ENCODE measurements at places on chromosomes 2 and 18.
A peak's percentile ranks its signal among the peaks of the same experiment; 100 is the strongest.

GRCh38 chr2:234665304-234665703 lies 168.4 kb upstream of the ARL4C start:
- no peak for DNase-seq

DNA sequence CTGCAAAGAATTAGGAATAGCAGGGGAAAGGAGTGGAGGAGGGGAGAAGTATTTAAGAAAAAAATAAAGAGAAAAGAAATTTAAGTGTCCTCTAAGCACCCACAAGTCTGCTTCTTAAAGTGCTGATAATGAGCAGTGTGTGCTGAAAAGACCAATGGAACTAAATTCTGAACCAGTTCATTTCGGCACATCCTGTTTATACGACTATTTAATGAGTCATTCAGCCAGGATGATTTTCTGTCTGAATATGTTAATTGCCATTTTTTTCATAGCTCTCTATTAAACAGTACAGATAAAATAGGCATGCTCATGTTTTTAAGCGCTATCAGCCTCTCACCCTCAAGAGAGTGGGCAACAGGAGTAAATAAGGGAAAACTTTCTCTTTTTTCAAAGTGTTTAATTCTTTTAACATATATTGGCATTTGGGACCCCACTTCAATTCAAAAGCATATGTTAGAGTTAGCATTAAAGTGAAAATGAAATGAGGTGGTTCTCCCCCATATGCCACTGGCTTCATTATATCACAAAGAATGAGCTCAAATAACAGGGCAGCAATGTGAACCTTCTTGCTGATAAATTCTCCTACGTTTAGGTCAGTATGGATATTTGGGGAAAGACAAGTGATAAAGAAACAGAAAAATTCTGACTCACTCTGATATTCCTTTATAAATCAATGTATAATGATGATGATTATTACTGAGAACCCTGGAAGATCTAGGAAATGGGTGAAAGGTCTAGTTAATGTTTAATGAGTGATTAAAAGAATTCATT lies 87.5 kb downstream of the TCF4 start:
- DNase-seq, result peak; percentile 65

- DNase-seq, result no peak
These were observed 104.4 kb downstream of the AFF3 start for GRCh38 chr2:100038011-100038410.

DNA sequence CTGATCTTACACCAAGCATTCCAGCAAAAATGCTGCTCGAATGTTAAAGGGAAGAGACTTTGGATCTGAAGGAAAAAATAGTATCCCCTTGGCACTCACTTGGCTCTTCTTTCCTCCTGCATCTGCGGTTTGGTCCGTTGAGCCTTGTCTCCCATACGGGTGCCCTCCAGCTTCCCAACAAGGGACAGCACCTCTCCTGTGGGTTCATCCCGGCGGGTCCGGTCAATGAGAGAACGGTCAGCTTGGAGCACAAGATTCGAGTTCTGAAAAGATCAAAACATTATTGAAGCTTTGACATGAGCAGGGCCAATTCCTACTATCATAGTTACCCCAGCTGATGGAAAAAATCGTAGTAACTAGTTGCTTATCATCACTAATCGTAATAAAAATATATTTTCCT lies 740 bp downstream of the SNRNP200 start:
- no peak for DNase-seq

DNA sequence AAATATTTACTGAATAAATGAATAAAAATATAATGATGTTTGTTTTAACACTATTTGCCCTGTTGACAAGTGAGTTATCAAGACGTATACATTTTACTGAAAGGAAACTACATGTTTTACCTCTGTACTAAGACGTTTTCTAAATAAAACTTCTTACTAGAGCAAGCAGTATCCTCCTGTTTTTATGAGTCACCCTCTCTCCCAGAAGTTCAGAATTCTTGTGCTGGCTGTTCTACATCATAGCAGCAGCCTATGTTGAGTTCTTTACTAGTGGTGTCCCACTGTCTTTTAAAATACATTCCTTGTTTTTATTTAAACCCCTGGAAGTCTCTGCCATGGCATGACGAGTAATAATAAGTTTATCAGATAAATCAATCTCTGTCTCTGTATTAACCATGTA lies 297.4 kb downstream of the CALCRL start:
- DNase-seq, result no peak

DNA sequence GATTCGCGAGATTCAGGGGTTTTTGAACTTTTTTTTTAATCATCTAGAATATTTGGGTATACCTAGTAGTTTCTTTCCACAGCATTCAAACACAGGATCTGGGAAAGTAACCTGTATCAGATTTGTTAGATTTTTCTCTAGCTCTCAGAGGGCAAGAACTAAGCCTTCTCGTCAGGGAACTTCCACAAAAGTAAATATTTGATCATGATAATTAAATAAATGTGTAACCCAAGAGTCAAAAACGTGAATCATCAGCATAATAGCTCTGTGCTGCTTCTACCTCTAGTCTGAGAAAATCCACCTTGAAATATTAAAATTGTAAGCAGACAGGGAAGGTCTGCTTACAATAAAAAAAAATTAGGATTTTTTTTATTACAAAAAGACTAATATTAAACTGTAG lies 225.7 kb upstream of the SPOPL start:
- DNase-seq, result no peak

DNA sequence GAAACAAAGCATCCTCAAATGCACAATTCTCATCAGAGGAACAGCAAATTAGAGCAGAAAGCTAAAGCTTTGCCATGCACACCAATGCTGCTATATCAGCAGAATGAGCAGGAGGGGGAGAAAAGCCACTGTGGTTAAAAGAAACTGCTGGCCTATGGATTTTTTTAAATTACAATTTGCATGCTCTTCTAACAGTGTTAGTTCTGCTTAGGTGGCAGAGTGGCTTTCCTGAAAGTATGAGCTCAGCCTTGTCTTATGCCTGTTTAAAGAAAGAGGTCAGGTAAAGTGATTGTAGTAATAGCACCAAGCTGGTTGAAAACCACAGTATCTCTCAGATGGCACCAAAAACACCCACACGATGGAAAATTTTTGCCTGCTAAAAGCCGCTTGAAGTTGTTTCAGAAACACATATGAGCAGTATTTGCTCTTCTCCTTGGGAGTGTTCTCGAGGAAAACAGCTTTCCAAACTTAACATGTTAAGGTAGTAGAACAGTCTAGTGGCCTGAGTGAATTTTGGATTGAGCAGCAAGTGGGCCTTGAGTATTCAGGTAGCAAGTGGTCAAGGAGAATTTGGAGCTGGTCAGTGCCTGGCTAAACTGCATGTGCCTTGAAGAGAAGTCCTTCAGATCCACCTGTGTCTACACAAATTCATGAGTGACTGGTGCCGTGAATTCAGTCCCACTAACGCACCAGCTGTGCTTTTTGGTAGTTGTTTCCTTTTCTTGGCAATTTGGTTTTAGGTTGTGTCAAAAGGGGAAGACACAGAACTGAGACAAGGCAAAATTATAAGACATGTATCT lies 19.6 kb upstream of the NDUFV2 start:
- no peak for DNase-seq

GRCh38 chr2:120373424-120373823 lies 27.5 kb downstream of the INHBB start:
- DNase-seq, result no peak

DNA sequence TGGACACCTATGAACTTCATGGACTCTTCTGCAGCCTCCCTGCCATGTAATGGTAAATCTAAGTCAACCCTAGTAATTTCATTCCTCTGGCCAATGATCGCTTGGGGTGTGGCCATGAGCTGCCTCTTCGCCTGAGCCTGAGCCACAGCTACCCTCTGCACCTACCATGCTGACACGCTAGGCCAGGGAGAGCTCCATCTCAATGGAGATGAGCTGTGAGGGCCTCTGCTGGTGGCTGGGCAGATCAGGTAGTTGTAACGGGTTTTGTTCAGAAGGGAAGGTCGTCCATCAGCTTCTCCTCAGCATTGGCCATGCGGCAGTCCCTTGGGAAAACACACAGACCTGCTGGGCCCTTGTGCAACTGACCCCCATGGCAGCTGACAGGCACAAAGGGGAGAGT lies 24.4 kb downstream of the MPHOSPH10 start:
- no peak for DNase-seq

- no peak for DNase-seq
These were observed 120.2 kb downstream of the C2orf74 start for GRCh38 chr2:61282104-61282590.

GRCh38 chr2:148553332-148553887 lies 91.1 kb upstream of the EPC2 start:
- DNase-seq, result no peak

DNA sequence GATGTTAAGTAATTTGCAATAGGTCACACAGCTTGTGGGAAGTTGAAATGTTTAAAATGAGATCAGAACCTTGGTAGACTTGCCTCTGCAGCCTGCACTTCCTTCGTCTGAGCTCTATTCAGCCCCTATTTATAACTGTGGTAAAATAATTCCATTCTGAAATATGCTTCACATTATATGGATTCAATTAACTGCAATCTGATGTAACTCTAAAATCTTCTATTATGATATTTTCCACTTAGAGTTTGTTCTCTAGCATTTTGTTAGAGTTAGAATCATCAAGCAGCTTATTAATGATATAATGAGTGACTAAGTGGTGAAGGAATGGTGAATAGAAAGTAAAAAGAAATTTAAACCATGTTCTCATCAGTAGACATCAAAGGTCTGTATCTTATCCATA lies 139.6 kb upstream of the ARHGAP28 start:
- DNase-seq, result no peak

DNA sequence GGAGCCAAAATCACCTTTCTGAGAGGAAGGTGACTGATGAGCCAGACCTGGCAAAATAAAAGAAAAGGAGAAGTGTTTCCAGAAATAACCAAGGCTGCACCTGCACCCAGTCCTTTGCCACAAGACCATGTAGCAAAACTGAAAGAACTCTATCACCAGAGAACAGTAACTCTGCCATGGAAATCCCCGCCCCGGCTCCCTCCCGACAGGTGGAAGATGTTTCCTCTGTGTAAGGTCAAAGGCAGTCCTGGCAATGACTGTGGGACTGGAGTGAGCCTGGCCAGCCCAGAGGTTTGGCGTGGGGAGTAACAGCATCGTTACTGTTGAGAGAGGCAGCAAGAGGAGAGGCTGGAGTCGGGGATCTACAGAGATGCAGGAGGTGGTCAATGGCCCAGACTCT lies 42.3 kb downstream of the SPRED2 start:
- no peak for DNase-seq

DNA sequence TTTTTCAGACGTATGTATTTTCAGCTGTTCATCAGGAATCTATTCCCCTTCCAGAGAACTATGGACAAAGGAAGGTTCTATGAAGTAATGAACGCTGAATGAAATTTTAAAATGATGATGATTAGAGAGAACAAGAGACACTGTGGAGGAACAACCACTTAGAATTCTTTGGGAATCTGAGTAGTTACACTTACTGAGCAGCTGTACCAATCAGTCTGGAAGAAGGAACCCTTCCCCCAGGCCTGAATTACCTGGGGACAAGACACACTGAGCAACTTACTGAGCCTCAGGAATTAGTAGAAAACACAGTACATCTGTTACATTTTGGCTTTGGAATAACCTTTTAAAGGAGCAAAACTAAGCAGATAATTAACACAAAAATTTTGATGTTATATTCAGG lies 1.9 kb downstream of the MSTN start:
- no peak for DNase-seq

DNA sequence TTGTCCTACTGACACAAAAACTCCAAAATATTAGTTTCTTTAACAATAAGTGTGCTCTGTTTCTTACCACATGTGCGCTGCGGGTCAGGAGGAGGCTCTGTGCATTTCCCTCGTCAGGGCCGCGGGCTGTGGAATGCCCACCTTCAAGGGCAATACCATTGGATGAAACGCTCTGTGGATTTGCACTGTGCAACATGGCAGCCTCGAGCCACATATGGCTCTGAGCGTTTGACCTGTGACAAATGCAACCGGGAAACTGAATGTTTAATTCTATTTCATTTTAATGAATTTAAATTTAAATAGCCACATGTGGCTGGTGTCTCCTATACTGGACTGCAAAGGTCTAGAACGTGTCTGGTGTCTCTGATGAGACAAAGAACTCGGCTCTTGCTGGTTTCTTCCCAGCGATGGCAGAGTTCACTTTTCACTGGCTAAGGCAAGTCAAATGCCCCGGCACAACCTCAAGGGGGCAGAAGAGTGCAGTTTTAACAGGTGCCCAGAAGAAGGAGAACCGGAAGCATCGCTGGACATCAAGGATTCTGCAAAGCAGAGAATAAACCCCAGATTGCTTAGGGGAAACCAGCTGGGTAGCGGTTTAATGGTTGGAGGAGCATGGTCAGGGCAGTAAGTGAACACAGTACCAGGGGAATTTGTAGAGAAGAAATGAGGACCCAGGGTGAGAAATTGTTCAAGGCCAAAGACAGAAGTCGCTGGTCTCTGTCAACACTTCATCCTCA lies 37.0 kb upstream of the TMEM18 start:
- peak; percentile 33 for DNase-seq

DNA sequence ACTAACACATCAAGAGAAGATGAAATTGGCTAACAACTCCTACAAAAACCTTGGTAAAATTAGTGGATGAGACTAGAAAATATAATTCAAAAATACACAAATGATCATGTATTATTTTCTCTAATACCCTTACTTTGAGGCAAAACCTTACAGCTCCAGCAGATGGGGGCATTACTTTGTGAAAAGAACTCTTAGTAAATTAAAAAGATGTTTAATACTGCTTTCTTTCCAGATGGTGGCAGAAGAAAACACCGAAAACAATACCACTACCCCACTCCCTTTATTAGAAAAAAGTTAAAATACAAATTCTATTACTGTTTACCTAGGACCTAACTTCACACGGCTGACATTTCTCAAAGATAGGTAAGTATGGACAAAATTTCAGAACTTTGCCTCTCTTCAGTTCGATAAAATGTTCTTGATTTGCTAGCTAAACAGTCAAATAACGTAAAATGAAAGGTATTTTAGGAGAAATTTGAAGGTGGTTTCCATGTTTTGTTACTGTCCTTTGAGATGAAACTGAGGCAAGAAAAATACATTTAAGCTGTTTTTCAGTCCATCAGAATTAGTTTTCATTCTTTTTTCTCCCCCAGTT lies 30.6 kb downstream of the ORC4 start:
- peak; percentile 64 for DNase-seq

- DNase-seq, result no peak
These were observed 17.5 kb upstream of the EXOC6B start for GRCh38 chr2:72843301-72843700.

DNA sequence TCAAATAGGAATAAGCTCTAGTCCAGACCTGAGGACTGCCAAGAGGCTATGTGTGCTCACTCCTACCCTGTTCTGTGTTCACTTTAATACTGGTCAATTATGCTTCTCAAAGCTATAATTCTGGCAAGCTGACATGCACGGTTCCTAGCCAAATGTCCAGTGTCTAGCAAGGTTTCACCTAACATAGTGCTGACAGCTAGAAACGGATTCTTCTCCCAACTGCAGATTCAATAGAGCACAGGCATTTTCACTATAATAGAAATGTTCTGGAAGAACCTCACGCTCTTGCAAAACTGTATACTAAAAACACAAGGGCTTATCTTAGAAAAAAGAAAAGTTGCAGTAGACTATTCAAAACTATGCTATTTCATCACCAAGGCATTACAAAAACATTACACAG lies 45.1 kb downstream of the HDAC4 start:
- DNase-seq, result no peak

GRCh38 chr2:229748950-229749349 lies 34.6 kb upstream of the DNER start:
- DNase-seq, result no peak

GRCh38 chr2:23532391-23533337 lies 147.7 kb downstream of the KLHL29 start:
- DNase-seq, result peak; percentile 95
